ENCODE measurements at places on chromosomes 12 and 14. TPM values are rescaled to one million over a fixed set of nuclear protein-coding genes. Genes with fewer than 3 reads are reported as not detected.

PPFIBP1 gene
- total RNA-seq: 30.9 TPM

LRCOL1 gene
- not detected for total RNA-seq

CD27 gene
- not detected for total RNA-seq

KRT5 gene
- not detected for total RNA-seq

C1R gene
- total RNA-seq: 2.4 TPM

SYNDIG1L gene
- total RNA-seq: 0.39 TPM

NRIP2 gene
- total RNA-seq: not detected

MFAP5 gene
- not detected for total RNA-seq

ABCD2 gene
- total RNA-seq: 0.15 TPM

MAP3K9 gene
- 7.4 TPM for total RNA-seq

FGF6 gene
- not detected for total RNA-seq

HRK gene
- 0.25 TPM for total RNA-seq

BRF1 gene
- 43.9 TPM for total RNA-seq

BCL11B gene
- total RNA-seq: 1.7 TPM

DEGS2 gene
- total RNA-seq: 2.7 TPM

CFAP54 gene
- 0.78 TPM for total RNA-seq

NOVA1 gene
- 11.1 TPM for total RNA-seq

CCND2 gene
- total RNA-seq: 110 TPM

TMEM132C gene
- 1.8 TPM for total RNA-seq

TSHR gene
- total RNA-seq: 0.32 TPM

CLBA1 gene
- 20.9 TPM for total RNA-seq

ZNF84 gene
- 18.4 TPM for total RNA-seq

SLCO1B1 gene
- total RNA-seq: not detected

CLEC2A gene
- not detected for total RNA-seq

TBX3 gene
- 87.5 TPM for total RNA-seq

SYCP3 gene
- total RNA-seq: not detected

CYP27B1 gene
- 1.3 TPM for total RNA-seq

LMNTD1 gene
- total RNA-seq: not detected

FAM90A1 gene
- total RNA-seq: 0.18 TPM

SIX4 gene
- total RNA-seq: 25.0 TPM

HOXC12 gene
- total RNA-seq: not detected

DDX55 gene
- total RNA-seq: 14.9 TPM

PTPN6 gene
- total RNA-seq: 19.2 TPM

PLEKHH1 gene
- total RNA-seq: 29.9 TPM

PTPRQ gene
- total RNA-seq: 1.2 TPM

DYRK2 gene
- 95.9 TPM for total RNA-seq

MYF5 gene
- total RNA-seq: not detected

TBC1D30 gene
- 1.4 TPM for total RNA-seq

C3AR1 gene
- total RNA-seq: not detected

ANKRD33 gene
- total RNA-seq: 0.30 TPM

TMEM121 gene
- total RNA-seq: 6.8 TPM

ADAM20 gene
- total RNA-seq: 0.04 TPM

GPHB5 gene
- not detected for total RNA-seq

TSPAN19 gene
- 0.06 TPM for total RNA-seq

CISTR gene
- not detected for total RNA-seq

IAPP gene
- total RNA-seq: 0.09 TPM

CPNE6 gene
- 0.12 TPM for total RNA-seq

LPAR5 gene
- total RNA-seq: 0.71 TPM

GZMH gene
- not detected for total RNA-seq

KRT77 gene
- total RNA-seq: not detected

COPS7A gene
- total RNA-seq: 71.0 TPM

LIN7A gene
- 5.9 TPM for total RNA-seq

MYG1 gene
- 69.5 TPM for total RNA-seq

LGMN gene
- 243 TPM for total RNA-seq

TIMELESS gene
- total RNA-seq: 12.8 TPM

TRMT5 gene
- total RNA-seq: 7.6 TPM

GPR84 gene
- total RNA-seq: not detected
